ENCODE measurements at places on chromosomes 1 and 21.

DNA sequence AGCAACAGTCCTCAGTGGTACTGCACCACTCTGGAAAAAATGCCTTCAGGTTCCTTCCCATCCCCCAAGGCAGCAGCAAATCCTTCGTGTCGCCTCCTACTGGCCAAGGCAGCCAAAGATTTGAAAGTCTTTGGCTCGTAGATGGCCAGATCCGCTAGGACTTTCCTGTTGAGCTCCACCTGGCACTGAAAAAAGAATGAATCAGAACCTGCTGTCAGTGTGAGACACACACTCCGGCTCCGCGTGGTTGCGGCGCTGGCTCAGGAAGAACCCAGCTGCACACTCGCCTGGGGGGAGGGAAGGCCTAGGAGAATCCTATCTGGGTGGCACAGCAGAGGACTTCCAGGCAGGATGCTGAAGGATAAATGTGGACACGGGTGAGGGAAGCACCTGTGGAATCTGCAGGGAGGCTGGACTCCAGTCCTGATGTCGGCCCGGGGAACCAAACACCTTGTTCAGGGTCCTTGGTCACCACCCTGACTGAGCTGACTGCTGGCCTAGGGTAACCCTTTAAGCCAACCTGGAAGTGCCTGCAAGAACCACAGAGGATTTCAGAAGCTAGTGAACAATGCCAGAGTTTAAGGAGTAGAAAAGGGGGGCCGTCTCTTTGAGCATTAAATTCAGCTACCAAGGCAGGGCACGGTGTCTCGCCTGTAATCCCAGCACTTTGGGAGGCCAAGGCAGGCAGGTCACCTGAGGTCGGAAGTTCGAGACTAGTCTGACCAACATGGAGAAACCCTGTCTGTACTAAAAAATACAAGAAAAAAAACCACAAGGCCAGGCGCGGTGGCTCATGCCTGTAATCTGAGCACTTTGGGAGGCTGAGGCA lies 3.2 kb upstream of the CCNL2 start:
- DNase-seq: no peak

DNA sequence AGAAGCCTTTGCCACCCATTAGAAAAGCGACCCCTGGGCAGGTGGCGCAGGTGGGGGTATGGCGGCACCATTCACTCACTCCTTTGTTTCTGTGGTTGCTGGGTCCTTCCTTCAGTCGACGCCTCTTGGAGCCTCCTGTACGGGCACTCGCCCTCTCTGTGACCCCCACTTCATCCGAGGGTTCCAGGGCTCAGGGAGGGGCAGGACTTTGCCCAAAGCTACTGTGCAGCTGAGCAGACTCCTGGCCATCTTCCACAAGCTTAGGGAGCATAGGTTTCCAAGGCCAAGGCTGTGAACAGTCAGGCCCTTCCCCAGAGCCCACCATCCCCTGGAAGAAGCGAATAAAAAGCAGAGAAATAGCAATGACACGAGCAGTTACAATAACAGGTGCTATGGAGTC lies 190.7 kb upstream of the ARHGEF16 start:
- no peak for DNase-seq

- DNase-seq: no peak
These were observed 10.3 kb downstream of the SLC6A17 start for GRCh38 chr1:110160538-110161100.

DNA sequence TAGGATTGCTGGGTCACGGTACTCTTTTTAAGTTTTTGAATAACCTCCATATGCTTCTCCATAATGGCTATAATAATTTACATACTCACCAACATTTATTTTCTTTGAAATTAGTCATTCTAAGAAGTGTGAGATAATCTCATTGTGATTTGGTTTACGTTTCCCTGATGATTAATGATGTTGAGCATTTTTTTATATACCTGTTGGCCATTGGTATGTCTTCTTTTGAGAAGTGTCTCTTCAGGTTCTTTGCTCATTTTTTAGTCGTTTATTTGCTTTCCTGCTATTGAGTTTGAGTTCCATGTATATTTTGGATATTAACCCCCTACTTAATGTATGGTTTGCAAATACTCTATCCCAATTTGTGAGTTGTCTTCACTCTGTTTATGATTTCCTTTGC lies 9.3 kb downstream of the RNF187 start:
- no peak for DNase-seq

DNA sequence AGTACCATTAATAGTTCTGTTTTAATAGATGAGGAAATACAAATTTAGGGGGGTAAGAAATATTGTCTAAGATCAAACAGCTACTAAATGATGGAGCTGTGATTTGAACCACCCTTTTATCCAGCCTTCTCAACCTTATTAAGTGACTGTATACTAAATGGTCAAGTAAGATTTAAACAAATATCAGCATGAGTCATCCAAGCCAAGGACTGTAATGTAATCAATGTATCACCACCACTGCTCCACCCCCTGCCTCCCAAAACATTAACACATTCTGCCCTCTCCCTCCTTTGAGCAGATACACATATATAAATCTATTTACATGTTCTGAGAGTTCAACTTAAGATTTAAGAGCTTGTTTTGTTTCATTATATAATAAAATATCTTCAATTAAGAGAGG lies 58.9 kb downstream of the LRRC40 start:
- DNase-seq: no peak

DNA sequence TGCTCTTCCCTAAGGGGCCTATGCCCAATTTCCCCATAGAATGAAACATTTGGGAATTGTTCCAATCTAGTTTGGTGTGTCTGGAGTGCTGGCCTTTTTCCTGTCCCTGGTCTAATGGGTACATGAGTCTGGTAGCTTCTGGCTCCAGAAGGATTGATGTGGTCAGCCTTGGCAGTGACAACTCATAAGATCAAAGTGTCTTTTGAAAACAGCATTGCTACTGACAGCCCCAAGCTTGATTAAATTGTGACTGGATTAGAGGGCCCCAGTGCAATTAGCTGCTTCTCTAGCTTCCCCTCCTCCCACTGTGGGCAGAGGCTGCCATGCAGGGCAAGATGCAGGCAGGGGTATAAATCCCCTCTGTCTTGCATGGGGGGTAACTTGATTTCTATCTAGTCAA lies 130.9 kb downstream of the UCK2 start:
- no peak for DNase-seq

DNA sequence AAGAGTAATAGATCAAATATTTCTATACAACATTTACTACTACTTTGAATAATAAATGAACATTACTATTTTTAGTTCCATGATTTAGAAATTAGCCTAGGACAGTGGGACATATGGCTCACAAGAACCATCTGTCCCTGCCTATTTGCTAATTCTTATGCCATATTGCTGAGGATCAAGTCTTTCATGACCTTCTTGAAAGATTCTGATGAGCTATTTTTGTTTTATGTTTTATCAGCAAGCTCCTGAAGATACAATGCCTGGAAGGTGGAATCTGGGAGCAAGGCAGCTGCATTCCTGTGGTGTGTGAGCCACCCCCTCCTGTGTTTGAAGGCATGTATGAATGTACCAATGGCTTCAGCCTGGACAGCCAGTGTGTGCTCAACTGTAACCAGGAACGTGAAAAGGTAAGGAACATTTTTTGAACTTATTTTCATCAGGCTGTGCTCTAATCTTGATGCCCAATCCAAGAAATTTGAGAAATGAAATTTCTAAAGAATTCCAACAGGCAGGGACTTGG lies 326.7 kb downstream of the PAPPA2 start:
- DNase-seq: no peak

DNA sequence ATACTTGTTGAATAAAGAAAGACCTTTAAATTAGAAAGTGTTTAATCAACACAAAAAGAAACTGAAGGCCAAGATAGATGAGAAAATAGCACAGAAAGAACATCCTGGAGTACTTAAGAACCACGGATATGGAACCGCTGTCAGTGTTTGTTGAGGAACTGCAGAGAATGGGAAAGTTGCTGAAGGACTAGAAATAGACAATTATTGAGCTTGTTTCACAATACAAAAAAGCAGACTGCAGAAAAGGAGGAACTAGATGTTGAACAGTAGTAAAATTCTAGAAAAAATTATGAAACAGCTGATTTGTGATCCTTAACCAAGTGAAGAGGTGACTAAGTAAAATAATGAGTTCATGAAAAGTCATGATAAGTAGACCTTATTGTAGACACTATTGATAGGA lies 29.7 kb downstream of the MYSM1 start:
- no peak for DNase-seq

- no peak for DNase-seq
These were observed 23.1 kb downstream of the USP24 start for GRCh38 chr1:55192093-55192492.

DNA sequence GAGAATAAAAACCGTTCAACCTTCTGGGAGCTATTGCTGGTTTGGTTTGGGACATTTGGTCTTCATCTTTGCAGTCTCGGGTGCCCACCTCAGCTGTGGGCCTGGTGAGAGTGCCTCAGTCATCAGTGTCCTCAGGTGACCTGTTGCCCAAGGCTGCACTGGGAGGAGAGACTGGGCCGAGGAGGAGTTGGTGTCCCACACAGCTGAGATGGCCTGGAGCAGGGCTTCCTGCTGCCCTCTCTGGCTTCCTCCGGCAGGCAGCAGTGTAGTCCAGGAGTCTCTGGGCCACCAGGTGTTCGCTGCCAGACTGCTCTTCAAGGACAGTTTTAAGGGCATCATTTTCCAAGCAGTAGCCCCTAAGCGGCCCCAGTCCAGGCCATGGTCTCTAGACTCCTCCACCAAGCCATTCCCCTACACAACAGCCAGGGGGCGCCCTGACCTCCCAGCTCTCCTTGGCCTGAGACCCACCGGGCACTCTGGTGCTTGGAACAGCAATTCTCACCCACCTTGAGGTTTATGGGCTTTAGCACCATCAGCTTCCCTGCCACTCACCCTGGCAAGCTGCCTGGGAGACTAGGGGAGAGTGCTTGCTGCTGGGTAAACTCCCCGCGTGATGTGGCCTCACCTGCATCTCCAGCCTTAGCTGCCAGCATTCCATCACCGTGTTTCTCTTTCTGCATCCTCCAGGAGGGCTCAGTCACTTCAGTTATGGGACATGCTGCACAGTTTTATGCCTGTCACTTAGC lies 9.1 kb upstream of the SYTL1 start:
- no peak for DNase-seq

DNA sequence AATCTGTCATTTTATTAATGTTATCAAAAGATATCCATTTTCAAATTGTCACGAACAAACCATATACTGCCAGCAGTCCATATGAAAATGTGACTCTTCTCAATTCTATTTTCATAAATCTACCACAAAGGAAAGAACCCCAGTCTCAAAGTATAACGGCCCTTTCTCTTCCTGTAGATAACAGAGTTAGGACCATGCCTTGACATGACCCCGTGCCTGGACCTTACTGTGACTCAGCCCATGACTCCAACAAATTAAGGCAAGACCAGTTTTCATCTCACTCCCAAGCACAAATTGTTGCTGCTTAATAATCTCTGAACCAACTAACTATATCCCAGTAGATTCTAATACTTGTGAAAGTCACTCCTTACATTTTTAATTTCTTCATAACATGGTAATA lies 124.4 kb upstream of the NFIA start:
- no peak for DNase-seq

- no peak for DNase-seq
These were observed 37.7 kb upstream of the BCL10 start for GRCh38 chr1:85313888-85314696.

GRCh38 chr1:235945775-235946570 lies 79.3 kb upstream of the LYST start:
- DNase-seq: no peak

GRCh38 chr1:29736582-29737188 lies 500.4 kb downstream of the PTPRU start:
- DNase-seq: no peak

DNA sequence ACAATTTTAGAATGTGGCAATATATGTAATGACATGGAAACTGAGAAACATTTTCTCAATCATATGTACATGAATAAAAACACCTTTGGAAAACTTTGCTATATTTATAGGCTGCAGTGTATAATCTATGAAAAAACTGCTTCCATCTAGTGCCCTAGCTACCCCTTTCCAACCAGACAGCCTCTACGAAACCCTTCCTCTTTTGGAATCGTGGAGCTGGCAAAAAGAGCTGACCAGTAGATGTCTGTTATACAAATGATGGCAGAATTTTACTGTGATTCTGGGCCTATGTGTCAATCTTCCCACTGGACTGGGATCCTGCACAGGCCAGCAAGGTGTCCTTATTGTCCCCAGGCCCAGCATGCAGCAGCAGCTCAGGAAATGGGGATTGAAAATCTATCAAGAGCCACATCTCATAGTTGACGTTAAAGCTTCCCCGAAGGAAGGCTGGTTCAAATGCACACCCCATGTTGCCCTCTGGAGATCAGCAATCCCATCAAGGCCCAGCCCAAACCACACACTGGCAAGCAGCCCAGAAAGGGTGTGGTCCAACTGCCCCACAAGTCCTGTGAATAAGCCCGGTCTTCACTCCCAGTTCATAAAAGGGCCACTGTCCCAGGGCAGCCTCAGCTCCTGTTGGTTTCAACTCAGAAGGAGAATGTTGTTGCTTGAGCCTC lies 8.8 kb upstream of the FAM20B start:
- no peak for DNase-seq

DNA sequence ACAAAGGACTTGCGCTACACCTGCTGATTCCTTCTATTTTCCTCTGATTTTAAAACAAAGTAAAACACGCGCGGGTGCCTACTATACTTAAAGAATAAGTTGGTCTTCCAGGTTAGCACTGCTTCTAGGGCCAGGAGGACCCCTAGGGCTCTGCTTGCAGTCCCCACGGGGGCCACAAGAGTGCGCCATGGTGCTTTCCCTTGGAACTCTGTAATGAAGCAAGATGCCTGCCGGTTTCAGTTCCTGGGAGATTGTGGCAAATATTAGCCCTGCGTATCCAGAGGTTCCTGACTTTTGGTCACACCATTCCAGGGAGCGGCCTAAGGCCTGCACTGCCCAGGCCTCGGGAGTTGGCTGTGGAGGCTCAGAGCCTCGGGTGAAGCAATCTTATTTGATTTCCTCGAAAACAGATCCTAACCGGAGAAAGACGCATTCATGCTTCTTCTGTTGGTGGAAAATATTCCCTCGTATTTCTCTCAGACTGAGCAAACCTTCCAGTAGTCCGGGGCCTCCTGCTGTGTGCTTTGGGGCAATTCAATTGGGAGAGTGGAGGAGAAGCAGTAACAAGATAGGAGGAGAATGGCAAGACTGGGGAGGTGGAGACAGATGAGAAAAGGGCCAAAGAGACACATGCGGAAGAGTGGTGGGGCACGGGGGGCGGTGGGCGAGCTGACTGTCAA lies 25.3 kb downstream of the ADAM30 start:
- peak; percentile 28 for DNase-seq

- no peak for DNase-seq
These were observed 630 bp downstream of the ACP6 start for GRCh38 chr1:147669469-147670318.

DNA sequence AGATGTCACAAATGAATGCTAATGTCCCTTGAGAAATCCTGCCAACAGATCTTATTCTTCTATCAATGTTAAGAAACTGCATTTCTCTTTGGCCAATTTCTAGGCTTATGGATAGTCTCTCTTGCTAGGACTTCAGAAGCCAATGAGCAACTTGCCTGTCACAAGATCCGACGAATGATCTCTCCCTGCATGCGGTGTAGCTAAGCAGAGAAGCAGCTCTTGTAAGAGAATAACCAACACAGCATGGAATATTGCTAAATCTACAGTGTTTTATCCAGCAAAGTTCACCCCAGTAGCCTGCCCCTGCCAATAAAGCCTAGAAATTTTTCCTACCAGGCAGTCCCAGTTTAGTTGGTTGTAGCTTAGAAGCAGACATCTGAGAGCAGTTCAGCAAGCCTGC lies 2.1 kb upstream of the SLC44A5 start:
- no peak for DNase-seq
